ENCODE measurements at places on chromosomes 7 and 10.

GRCh38 chr7:131369354-131369753 lies 41.7 kb downstream of the MKLN1 start:
- DNase-seq, result no peak

GRCh38 chr10:11472158-11472753 lies 139.2 kb downstream of the USP6NL start:
- DNase-seq, result peak; percentile 61

- DNase-seq, result no peak
Observed at GRCh38 chr7:25459057-25459456, 230.8 kb upstream of the NPVF start.

- DNase-seq, result no peak
Observed at GRCh38 chr10:58897708-58898107, 278.7 kb upstream of the PHYHIPL start.

DNA sequence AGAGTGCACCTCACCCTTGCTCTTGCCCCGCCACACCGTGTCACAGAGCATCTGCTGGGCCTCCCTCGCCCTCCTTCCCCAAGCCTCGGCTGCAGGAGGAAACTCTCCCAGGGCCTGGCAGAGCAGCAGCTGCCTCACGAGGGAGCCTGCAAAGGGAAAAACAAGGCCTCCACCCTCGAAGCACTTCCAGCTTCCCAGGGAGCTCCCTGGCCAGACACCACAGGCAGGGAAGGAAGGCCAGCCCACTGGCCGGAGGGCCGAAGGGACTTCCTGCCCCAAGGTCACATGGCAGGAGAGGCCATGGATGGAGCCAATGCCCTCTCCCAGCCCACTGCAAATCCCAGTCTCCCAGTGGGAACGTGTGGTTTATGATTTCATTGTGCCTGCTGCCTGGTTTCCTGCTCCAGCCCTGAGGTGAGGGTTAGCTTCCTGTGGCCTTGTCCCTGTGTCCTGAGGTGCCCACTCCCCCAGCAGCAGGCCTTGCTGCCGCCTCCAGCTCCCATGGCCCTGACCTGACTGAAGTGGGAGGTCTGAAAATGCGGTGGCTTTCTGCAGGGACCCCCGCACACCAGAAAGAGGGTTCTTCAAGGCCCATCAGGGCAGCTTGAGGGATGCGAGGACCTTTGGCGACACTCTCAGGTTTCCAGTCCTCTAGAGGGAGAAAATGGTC lies 100.5 kb upstream of the PPIF start:
- no peak for DNase-seq

GRCh38 chr10:106515206-106515790 lies 649.2 kb downstream of the SORCS1 start:
- DNase-seq, result no peak

DNA sequence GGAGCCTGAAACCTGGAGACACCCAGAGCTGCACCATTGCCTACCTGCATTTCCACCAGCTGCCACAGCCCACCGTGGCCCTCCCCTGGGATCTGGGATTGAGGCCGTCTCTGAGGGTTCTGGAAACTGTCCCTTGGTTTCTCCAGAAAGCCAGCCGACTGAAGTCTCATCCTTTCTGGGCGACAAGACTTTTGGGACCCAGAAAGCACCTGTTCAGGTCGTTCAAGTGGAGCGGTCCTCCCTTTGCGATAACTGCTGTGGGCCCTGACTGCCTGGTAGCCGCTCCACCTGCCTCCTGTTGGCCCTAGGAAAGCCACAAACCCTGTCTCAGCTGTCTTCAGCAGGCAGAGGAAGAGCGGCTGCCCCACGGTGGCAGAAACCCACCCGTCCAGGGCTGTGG lies 346.0 kb upstream of the MKI67 start:
- no peak for DNase-seq

- DNase-seq, result no peak
Observed at GRCh38 chr10:122363722-122364463, 10.6 kb upstream of the PLEKHA1 start.

- no peak for DNase-seq
Observed at GRCh38 chr7:14501436-14501835, 401.1 kb downstream of the DGKB start.

GRCh38 chr10:97048649-97049427 lies 136.9 kb downstream of the SLIT1 start:
- DNase-seq, result no peak

DNA sequence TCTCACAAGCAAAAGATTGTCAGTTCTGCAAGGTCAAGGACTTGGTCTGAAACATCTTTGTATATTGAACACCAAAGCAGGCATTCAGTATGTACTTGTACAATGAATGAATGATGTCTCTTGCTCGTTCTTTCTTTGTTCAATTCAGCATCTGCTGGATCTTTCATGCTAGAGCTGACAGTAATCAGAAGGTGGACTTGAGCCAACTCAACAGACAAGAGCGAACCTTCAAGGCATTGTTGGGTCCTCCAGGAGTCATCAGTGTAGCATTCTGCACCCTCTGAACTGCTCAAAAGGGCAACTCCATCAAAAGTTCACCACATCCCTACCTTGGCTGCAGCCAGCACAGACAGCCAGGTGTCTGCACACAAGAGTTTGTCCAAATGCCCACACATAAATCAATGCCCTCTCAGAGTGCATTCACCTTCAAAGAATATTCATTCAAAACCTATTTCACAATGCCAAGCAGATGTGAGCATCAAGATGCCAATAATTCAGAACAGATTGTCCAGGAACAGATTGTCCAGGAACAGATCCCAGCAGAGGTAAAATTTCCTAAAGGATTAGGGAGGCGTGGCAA lies 386.7 kb downstream of the CALN1 start:
- DNase-seq, result no peak

DNA sequence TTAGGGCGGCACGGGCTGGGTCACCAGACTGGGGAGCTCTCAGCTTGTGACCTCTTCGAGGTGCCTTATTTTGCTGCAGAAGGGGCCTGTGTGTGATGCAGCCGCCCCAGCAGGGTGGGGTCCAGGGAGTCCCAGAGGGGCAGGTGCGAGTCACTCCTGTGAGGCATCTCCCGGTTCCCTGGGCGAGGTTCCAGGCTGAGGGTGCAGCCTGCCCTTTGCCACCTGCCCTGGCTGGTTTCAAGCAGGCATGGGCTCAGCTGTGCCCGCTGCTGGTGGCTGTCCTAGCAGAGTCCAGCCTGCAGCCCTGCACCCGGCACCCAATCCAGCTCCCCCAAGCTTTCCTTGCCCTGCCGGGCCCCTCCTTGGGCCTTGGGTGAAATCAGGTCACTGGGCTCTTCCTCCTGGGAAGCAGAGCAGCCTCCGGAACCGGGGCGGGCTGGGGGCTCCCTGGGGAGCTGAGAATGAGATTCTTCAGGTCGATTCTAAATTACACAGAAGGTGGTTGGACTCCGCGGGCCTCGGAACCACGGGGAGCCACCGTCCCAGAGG lies 64.8 kb downstream of the PWWP2B start:
- no peak for DNase-seq

DNA sequence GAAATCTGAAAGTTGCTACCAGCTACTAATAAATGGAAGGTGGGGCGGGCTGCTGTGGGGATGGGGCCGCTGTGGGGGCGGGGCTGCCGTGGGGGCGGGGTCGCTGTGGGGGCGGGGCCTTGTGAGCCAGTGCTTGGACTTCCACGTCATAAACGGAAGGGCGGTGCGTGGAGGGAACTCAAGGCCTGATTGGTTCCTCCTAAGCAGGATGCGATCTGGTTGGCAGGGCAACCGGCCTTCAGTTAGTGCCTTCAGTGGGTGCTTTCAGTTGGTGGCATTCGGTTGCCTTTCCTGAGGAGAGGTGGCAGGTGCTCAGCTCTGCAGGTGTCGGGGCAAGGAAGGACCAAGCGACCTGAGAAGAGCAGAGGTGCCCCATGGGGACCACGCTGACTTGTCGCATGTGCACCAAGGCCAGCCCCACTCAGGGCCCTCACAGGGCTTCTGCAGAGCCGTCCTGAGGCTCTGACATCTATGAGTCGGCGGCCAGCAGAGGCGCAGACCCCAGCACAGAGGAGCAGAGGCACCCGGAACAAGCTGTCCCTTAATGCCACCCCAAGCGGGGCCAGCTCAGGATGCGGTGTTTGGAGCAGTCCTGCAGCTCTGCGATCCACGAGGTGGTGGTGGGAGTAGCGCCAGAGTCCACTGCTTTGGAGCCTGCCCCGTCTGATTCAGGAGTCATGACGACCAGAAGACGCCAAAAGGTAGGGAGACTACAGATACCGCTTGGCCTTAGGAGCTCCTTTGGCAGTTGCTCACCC lies 54.4 kb upstream of the PDSS1 start:
- DNase-seq, result no peak

- DNase-seq, result no peak
Observed at GRCh38 chr10:114678820-114679219, 20.7 kb upstream of the ABLIM1 start.

DNA sequence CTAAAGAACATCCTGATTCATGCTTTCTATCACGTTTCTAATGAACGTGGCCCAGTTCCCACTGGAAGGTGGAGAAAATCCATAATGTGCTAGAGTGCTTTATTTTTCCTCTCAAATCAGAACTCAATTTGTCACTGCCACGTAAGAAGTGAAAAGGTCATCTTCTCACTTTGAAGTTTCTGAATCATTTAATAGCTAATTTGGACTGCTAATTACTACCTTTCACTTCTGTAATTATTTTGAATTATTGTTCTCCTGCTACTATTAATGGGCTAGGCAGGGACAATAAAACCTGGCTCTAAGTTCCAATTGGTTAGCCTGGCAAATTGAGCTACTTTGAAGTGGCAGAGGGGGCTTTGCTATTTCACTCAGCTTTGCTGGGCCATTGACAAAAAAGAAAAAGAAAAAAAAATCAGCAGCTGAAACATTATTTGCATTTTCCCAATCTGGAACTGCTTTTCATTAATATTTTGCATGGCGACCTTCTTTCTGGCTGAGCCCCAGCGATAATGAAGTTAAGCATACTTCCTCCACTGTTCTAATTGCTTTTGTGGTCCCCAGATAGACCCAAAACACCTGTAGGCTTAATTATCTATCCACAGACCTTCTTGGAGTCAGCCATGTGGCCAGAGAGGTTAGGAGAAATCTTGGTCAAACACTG lies 264.2 kb downstream of the SEC23IP start:
- no peak for DNase-seq

Data from stimulated activated CD4-positive, alpha-beta T cell treated with anti-CD3 and anti-CD28 coated beads, Interleukin-1b, Interleukin-23, amount 100 ng/mL, for 4 hours (primary cell).